ENCODE measurements at places on chromosomes 7 and 10.

- no peak for DNase-seq
Measured at GRCh38 chr10:133243593-133243992, 5.9 kb downstream of the VENTX start.

- DNase-seq = no peak
Measured at GRCh38 chr10:23198610-23198939, 6.5 kb downstream of the PTF1A start.

- no peak for DNase-seq
Measured at GRCh38 chr7:151847681-151848081, 29.2 kb downstream of the PRKAG2 start.

DNA sequence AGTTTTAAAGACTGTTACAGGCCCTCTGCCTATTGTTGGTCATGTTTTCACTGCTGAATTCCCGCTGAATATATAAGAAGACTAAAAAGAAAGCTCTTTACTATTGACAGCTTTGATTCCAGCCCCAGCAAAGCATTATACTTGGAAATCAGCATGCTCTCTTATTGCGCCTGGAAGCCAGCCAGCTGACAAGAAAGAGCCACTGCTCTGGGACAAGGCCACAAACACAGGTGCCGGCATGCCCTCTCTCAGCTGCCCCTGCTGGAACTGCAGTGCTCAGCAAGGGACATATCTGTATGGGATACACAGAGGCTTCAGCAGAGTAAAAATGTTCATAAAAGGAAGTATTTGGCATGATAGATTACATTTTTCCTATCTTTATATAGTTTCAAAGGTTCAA, 523.9 kb downstream of the ADRA2A start:
- DNase-seq = no peak

GRCh38 chr10:46247808-46248569, 38.8 kb upstream of the ANTXRL start:
- DNase-seq = no peak

DNA sequence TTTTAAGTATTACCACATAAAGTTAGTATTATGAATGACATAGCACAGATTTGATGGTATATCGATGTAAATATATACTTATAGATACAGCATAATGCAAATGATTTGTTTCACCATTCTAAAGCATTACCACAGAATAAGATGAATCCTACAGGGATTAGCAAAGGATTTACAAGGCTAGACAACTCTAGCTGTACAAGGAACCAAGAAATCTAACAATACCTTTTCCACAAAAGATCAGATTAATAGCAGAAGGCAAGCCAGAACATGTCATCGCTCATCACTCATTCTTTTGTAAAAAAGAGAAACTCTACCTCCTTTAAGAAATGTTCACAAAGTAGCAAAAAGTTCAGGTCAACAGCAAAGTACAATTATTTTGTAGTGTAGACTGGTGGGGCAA, 105.1 kb upstream of the ANK3 start:
- no peak for DNase-seq

GRCh38 chr7:42090056-42090455, 147.0 kb downstream of the GLI3 start:
- DNase-seq = no peak

DNA sequence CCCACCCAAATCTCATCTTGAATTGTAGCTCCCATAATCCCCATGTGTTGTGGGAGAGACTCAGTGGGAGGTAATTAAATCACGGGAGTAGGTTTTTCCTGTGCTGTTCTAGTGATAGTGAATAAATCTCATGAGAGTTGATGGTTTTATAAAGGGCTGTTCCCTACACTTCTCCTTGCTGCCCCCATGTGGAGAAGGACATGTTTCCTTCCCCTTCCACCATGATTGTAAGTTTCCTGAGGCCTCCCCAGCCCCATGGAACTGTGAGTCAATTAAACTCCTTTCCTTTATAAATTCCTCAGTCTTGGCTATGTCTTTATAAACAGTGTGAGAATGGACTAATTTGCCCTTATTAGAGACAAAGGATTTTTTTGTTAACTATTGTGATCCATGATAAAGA, 48.5 kb upstream of the MKX start:
- DNase-seq = no peak

- no peak for DNase-seq
Measured at GRCh38 chr10:31584876-31585275, 265.9 kb downstream of the ZEB1 start.

DNA sequence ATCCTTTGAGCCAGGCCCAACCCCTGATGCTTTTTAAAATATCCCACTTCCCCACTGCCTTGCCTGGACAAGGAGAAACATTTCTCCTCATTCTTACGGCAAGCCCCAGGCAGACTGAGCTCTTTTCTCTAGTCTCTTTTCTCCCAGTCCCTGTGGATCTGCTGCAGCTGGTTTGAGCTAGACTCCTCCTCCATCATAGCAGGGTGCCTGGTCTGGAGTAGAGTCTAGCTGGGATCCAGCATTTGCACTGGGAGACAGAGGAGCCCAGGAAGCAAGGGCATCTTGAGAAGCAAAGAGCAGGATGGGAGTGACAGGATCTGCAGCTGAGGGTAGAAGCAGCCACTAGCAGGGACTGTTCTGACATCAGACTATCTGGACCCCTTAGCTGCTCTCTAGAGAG, 562.3 kb upstream of the COBL start:
- DNase-seq = no peak

- DNase-seq = no peak
Measured at GRCh38 chr7:123211545-123211944, 11.8 kb upstream of the SLC13A1 start.

GRCh38 chr7:128053023-128053422, 21.8 kb upstream of the LRRC4 start:
- DNase-seq = no peak

- no peak for DNase-seq
Measured at GRCh38 chr7:135740889-135741288, 7.7 kb downstream of the FAM180A start.

GRCh38 chr7:45589915-45590678, 15.9 kb downstream of the ADCY1 start:
- DNase-seq = no peak
